ENCODE measurements at places on chromosomes 6 and 20.

DNA sequence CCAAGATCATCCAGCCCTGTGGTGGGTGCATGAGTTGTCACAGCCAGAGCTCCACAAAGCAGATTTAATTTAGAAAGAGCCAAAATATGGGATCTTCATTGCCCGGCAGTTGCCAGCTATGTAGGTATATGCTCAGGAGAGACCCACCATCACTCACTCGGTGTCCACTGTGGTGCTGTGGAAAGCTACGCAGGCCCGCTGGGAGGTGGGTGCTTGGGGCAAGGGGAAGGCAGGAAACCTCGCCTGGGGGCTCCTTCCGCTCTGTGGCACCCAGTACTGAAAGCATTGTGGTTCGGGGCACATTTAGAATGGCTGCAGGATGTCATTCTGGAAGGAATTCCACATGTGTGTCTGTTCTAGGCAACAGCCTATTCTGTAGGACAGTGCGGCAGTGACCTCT, 259.9 kb downstream of the TAF4 start:
- DNase-seq = no peak

GRCh38 chr20:52494244-52494643, 302.7 kb upstream of the ZFP64 start:
- no peak for DNase-seq

DNA sequence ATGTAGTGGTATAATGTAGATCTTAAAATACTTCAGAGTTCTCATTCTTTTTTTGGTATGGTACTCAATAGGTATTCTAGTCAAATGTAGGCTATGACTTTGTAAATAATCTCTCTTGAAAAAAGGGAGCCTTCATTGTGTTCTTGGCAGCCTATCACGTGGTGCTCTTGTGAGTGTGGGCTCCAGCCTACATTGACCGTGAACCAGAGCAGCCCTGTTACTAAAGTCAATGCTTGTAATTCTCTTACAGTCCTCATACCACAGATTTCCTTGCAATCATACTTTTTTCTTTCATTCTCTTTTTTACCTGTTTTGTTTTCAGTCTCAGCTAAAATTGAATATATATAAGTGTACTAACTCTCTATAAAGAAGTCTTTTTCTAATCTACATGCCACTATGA, 31.1 kb downstream of the ARID1B start:
- DNase-seq = peak; percentile 71

GRCh38 chr20:59961423-59961822, 3.2 kb downstream of the CDH26 start:
- no peak for DNase-seq

GRCh38 chr6:129859524-129859923, 1.6 kb downstream of the TMEM244 start:
- DNase-seq = no peak

GRCh38 chr20:35992713-35993335, 24.4 kb downstream of the CNBD2 start:
- DNase-seq = peak; percentile 82

All from NCI-H69 (cell line).